ENCODE measurements at places on chromosomes 16 and 17.
A peak's percentile ranks its signal among the peaks of the same experiment; 100 is the strongest.

GRCh38 chr16:73166441-73166851 lies 118.5 kb upstream of the ZFHX3 start:
- DNase-seq = no peak

DNA sequence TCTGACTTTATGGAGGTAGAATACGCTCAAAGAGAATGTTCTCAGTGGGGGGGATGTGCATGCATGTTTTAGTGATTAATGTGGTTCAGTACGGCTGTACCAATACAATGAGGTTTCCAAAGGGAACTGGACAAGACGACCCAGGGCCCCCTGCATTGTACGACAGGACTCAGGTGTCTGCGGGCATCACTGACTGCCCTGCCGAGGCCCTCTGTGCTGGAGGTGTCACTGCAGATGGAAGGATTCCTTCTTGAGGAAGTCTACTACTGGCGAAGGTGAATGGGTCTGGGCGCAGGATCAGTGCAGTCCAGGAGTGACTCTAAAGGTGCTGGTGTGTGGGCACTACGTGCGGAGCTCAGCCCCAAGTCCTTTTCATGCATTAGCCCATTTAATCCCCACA lies 3.5 kb upstream of the LGALS9 start:
- no peak for DNase-seq

- DNase-seq = no peak
Observed at GRCh38 chr17:61456688-61457225, 4.5 kb downstream of the TBX4 start.

GRCh38 chr17:75130632-75131277 lies 787 bp downstream of the NT5C start:
- peak; percentile 45 for DNase-seq

GRCh38 chr17:35116845-35117244 lies 2.8 kb downstream of the RAD51D start:
- no peak for DNase-seq

GRCh38 chr17:49029801-49030200 lies 32.6 kb downstream of the IGF2BP1 start:
- DNase-seq = no peak

DNA sequence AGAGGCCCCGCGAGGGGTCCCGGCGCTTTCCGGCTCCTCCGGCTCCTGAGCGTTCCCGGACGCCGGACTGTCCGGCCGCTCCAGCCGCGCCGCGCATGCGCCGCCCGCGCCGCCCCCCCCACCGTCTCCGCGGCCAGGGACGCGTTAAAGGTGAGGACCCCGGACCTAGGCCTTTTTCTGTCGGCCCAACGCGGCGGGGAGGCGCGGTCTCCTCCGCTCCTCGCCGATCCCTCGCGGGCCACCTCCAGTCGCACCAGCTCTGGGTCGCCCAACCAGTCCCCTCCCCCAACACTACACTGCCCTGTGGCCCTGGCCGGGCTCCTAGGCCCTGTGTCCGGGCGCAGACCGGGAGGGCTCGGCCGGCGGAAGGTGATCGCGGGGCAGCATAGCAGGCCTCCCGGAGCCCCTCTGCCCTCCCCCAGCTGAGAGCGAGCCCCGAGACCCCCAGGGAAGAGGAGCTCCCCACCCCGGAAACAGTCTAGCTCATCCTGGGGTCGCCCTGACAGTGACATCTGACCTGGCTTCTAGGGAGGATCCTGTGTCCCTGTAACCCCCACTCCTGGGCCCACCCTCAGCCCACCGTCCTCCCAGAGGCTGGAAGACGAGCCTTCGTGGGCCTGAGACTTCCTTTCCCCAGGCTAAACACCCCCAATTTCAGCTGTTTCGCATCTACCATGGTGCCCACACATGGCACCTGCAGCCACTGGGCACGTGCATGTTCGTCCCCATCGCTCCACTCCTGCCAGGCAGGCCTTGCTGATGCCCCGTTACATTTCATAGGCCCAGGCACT lies 14.7 kb upstream of the BCAR1 start:
- no peak for DNase-seq

DNA sequence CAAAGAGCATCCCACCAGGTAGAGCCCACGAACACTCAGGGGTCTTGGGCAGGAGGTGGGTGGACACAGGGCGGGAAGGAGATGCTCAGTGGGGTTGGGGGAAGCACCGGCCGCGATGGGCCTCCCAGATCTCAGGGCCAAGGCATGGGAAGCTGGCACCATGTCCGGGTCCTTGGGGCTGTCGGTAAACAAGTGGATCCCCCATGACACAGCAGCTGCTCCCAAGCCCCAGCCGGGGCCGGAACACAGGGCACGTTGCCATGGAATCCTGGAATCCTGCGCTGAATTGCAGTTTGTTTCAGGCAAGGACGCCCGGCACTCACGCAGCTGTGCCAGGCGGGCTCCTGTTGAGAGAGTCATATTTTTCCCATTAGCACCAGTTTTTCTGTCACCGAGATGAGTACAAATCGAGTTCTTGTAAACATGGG lies 23.0 kb upstream of the CHMP6 start:
- DNase-seq = no peak

- no peak for DNase-seq
Observed at GRCh38 chr17:70896843-70897242, 727.5 kb downstream of the KCNJ2 start.

DNA sequence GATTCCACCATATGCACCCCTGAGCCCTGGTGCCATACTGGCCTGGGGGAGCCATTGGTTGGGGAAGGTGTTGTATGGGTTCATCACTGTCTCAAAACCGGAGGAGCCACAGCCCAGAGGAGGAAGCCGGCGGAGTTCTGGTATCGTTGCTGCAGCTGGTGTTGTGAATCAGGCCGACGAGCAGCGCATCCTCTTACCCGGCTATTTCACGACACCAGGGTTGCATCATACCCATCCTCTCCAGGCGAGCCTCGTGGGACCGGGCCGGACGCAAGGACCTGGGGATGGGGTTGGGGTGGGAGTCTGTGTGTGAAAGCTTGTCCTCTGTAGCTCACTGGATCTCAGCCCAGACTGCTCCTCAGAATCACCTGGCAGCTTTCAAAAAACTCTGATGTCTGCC lies 6.6 kb upstream of the SLC12A3 start:
- DNase-seq = no peak

- DNase-seq = no peak
Observed at GRCh38 chr16:71338193-71338592, 20.3 kb upstream of the CALB2 start.

All from left renal cortex interstitium (tissue), 4 donors.